ENCODE measurements at places on chromosomes 7 and 10.

DNA sequence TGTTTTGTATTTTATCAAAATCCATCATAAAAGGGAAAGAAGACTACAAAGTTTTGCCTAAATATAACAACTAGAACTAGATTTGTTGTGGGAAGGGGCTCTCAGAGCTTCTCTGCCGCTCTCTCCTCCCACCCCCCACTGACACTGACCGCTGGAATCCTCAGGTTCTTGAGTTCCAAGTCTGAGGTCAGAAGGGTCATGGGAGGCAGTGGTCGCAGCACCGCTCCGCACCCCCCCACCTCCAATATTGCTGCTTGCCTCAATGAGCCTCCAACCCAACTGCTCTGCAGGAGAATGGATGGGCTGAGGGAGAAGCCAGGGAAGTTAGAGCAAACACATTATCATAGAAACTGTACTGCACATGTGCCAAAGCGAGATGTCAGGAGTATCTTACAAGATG is 359.4 kb downstream of the GRID1 start:
- DNase-seq: no peak

- no peak for DNase-seq
Measured at GRCh38 chr7:157795199-157795598, 458.4 kb downstream of the DNAJB6 start.

GRCh38 chr7:83478616-83479015 is 170.3 kb downstream of the SEMA3E start:
- DNase-seq: no peak

GRCh38 chr10:102120991-102121738 is 997 bp upstream of the LDB1 start:
- peak; percentile 11 for DNase-seq

GRCh38 chr10:109892117-109892516 is 31.2 kb downstream of the XPNPEP1 start:
- DNase-seq: no peak

DNA sequence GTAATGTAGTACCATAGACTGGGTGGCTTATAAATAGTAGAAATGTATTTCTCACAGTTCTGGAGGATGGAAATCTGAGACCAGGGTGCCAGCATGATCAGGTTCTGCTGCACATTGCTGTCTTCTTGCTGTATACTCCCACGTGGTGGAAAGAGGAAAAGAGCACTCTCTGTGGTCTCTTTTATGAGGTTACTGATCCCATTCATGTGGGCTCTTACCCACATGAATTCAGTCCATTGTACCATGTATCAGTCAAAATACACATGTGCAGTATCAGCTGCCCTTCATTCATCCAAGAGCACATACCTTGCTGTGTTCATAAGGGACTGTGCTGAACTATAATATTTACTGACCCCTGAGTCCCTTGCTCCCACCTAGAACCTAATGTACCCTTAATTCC is 17.1 kb downstream of the PNLIPRP2 start:
- DNase-seq: no peak
